Aorta (tissue), 5 donors: ENCODE measurements at places on chromosomes 3 and 15.

DNA sequence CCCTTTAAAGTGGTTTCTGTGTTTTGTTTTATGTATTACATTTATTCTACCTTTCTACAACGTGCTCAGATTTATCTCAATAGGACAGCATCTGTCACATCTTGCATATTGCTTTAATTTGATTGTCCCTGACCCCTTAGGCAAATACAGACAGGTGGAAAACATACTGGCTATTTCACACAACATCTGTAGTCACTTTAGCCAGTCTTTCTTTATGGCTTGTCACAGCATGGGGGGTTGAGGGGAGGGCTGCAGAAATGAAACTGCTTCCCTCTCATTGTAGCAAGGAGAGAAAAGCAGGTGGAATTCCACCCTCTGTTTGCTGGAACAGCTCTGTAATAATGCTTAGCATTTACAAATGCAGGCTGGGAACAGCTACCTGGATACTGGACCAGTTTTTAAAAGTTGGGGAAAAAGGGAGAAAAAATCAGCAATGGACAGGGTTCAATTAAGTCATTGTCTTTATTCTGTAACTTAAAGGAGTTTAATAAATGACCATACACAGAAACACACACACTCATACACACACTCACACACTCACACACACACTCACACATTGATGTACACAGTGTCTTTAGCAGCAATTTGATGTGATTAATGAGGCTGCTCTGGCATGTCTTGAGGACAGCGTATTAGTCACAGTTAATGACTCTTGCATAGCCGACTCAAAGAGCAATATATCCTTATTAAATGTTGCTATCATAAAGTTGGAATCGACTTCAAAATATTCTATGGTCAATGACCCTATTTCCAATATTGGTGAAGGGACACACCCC lies 283.7 kb upstream of the GBE1 start:
- no peak for DNase-seq

GRCh38 chr3:54069961-54070360 lies 52.4 kb upstream of the CACNA2D3 start:
- DNase-seq = no peak

GRCh38 chr15:78140292-78140691 lies 8.9 kb upstream of the IDH3A start:
- no peak for DNase-seq

- no peak for DNase-seq
Measured at GRCh38 chr15:35514759-35515158, 31.2 kb downstream of the DPH6 start.

GRCh38 chr3:52004163-52004787 lies 8.6 kb upstream of the RPL29 start:
- DNase-seq = no peak

DNA sequence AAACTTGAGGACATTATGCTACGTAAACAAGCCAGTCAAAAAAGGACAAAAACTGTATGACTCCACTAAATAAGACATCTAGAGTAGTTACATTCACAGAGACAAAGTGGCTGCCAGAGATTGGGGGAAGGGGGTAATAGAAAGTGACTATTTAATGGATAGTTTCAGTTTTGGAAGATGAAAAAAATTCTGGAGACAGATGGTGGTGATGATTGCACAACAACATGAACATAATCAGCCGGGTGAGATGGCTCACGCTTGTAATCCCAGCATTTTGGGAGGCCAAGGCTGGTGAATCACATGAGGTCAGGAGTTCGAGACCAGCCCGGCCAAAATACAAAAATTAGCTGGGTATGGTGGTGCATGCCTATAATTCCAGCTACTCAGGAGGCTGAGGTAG lies 40.6 kb downstream of the DPP8 start:
- DNase-seq = no peak

DNA sequence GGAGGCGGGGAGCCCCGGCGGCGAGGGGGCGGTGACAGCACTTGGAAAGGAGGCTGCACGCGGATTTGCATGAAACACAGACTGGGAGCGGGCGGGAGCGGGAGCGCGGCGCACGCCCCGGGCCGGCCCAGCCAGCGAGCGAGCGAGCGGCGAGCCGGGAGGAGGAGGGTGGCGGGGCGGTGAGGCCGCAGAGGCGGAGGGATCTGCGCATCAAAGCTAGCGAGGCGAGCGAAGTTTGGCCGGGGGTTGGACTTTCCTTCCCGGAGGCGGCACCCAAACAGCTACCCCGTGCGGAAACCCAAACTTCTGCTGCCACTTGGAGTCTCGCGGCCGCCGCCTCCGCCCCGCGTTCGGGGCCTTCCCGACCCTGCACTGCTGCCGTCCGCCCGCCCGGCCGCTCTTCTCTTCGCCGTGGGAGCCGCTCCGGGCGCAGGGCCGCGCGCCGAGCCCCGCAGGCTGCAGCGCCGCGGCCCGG lies at the start of gene SMAD3:
SMAD3 (plus strand) TSS at position 72 of the 475 bp plus-strand sequence. CDS start 553 bp downstream, outside the sequence.
- peak; percentile 96 for DNase-seq

- peak; percentile 53 for DNase-seq
Measured at GRCh38 chr15:26773067-26773877, 406 bp upstream of the GABRB3 start.

- no peak for DNase-seq
Measured at GRCh38 chr3:161142486-161142885, 37.3 kb upstream of the B3GALNT1 start.

GRCh38 chr15:78977091-78977571 lies 32.3 kb upstream of the CTSH start:
- no peak for DNase-seq

GRCh38 chr3:52532838-52533622 lies 627 bp downstream of the NT5DC2 start:
- DNase-seq = peak; percentile 84

DNA sequence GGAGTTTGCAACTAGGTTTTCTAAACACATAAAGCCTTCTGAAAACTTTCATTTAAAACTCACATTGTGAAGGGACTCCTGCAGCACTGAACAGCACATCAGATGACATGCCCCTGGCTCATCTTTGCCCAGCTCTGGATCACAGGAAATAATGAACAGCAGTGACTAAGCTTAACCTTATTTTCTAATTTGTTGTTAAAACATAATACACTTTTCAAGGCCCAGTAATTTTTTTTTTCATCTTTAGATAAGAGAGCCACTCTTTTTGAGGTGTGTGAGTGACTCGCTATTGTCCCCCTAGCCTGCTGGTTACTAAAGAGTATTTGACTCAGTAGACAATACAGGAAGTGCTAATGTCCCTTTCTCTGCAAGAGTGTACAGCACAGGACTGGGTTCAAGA lies 204.0 kb downstream of the OSBPL10 start:
- no peak for DNase-seq

DNA sequence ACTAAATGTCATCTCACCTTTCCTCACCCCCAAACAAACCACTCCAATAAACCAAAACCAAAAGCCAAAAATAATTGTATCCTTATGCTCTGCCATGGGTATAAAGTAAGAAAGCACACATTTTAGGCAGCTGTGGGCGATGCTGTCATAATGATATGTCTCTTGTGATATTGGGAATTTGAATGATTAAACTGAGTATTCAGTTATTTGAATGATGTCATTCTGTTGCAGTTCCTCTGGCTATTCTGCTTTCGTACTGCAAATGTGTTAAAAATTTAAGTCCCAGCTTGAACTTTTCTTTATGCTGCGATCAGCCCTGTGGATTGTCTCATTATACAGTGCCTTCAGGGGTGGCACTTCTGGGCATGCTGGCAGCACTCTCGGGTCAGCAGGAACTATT lies 10.8 kb upstream of the NR1D2 start:
- no peak for DNase-seq

DNA sequence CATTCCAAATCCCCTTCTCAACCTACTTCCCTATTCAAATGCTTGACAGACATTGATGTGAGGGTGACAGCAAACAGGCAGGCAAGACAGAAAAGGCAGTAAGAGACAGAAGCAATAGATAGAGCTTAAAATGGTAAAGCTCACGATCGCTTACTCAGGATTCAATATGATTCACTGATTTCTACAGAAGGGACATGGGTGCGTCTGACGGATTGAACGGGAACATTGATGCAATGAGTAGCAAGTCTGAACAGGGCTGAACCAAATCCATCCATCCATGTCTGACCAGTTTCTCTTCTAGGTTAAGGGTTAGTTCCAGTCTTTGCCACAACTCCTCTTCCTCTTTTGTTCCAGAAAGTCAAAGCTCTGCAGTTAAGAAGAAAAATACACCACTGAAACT lies 35.1 kb downstream of the P2RY1 start:
- no peak for DNase-seq

GRCh38 chr3:11554666-11555065 lies 89.0 kb downstream of the VGLL4 start:
- DNase-seq = no peak

DNA sequence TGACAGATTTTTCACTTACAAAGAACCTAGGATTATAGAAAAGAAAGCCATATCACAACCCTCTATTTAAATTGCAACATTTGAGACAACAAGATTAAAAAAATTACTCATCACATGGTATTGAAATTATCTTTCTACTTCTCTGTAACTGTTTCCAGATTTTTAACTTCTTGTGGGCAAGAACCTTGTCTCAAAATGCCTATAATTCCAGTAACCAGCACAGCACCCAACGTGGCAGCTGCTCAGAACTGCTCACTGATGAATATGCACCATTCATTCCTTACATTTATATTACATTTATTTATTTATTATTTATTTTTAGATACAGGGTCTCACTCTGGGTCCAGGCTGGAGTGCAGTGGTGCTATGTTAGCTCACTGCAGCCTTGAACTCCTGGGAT lies 216.1 kb downstream of the THRB start:
- no peak for DNase-seq

- DNase-seq = no peak
Measured at GRCh38 chr3:50604628-50605588, 6.7 kb downstream of the CISH start.

- no peak for DNase-seq
Measured at GRCh38 chr3:40325465-40325864, 16.0 kb downstream of the EIF1B start.

- DNase-seq = no peak
Measured at GRCh38 chr15:42604894-42605744, 29.7 kb downstream of the STARD9 start.

GRCh38 chr3:45021524-45022297 lies 4.4 kb upstream of the CLEC3B start:
- DNase-seq = peak; percentile 64

DNA sequence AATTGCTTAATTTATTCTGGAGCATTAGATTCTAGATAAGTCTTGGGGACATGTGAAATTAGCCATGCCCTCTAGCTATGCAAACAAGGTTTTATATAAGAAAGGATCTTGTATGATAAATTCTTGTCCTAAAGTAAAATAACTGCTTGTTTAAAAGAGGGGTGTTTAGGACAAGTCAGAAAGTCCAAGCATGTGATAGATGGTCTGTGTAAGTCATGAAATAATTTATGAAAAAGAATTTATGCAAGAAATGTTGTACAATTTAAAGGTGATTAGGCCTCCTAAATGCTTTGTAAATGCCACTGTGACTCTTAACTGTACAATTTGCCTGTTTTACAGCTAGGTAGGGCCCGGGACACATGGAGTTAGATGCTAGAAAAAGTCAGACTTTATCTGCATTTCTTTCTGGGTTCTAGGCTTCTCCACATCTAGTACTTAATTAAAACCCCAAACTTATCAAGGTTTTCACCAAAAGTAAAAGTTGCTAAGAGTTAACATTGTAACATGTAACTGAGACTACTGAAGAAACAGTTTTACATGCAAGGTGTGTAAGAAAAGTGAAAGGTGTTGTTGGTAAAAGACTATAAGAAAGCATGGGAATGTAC lies 13.2 kb downstream of the LINS1 start:
- no peak for DNase-seq

GRCh38 chr3:136995652-136996051 lies 37.9 kb downstream of the IL20RB start:
- no peak for DNase-seq

- no peak for DNase-seq
Measured at GRCh38 chr3:57985176-57985983, 22.8 kb upstream of the FLNB start.

DNA sequence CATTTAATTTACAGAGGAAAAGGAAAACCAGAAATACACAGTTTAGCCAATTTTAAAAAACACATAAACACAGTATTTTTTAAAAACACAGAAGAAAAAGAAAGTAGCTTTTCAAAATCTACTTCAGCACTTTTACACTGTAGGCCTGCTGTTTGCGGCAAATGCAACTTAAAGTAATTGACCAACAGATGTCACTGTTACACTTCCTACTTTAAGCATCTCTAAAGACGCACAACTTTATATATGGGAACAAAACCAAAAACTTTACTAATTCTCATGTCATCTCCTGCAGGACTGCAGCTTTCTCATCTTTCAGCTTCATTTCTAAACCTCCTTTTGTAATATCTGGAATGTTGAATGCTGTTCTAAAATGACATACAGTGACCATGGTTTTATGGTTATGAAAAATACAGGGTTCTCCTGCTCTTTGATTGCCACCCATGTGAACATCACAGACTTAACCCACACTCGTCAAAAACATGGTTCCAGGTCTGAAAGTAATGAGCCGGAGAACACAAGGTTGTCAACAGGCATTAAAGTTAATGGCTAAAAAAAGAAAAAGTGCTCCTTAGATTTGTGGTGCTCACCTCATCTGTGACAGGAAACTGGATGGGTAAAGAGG lies 107.9 kb downstream of the FMN1 start:
- no peak for DNase-seq

DNA sequence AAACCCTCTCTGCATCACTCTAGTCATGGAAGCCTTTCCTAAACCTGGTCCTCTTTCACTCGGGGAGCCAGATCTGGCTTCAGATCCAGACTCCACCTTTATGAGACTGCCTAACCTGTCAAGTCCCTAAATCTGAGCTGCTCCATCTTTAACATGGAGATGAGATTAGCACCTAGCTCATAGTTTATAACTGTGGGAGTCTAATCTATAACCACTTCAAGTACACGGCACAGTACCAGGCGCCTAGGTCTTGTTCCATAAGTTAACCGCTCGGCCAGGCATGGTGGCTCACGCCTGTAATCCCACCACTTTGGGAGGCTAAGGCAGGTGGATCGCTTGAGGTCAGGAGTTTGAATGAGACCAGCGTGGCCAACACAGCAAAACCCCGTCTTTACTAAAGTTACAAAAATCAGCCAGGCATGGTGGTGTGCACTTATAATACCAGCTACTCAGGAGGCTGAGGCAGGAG lies 30.3 kb downstream of the TPM1 start:
- DNase-seq = no peak

DNA sequence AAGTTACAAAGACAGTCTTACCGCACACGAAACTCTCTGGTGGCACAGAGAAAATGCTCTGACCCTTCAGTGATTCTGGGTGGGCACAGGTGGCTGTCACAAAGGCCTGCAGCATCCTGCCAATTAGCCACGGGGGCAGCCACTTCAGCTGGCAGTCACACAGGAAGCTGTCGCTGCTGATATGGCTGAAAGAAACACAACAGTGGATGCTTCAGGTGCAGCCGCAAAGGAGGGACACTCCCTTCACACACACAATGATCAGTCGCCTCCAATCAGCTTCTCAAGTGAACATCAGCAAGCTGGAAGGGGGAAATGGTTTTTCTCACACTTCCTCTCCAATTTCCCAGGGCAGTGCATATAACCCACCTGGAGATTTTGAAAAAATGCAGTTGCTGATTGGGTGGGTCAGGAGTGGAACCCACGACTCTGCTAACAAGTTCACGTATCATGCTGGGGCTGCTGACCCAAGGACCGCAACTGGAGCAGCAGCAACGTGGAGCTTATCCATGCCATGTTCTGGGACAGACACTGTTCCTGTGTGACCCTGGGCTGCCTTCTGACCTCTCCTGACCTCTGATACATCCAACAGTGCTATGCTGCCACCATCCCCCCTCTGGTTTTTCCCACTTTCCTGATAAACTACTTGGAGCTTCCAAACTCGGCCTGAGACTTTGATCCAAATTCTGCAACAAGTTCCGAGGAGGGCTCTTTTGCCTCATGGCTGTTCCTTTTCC lies 106.6 kb downstream of the LRIG1 start:
- DNase-seq = no peak

GRCh38 chr3:64861684-64862083 lies 173.9 kb upstream of the ADAMTS9 start:
- DNase-seq = no peak
